BE2C (cell line): ENCODE measurements at places on chromosomes 16 and 17.
A peak's percentile ranks its signal among the peaks of the same experiment; 100 is the strongest.

GRCh38 chr17:65183736-65184135 is 46.6 kb downstream of the RGS9 start:
- DNase-seq = no peak

- DNase-seq = peak; percentile 78
Observed at GRCh38 chr17:77470800-77471733, 330.3 kb downstream of the SEC14L1 start.

DNA sequence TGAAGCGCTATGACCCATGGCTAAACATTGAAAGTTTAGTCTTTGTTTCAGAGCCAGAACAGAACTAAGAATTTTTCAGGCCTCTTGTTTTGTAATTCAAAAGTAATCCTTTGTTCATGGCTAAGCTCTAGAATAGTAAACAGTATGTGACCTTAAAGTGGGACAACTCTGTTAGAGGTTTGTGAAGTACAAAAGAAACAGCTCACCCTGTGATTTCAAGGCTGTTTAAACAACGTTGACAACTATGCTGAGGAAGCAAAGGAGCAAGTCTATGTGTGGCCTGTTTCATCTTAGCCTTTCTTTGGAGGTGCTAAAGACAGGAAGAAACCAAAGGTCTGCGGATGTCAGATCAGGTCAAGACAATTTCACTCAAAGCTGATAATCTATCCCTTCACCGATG is 40.4 kb downstream of the MYOCD start:
- no peak for DNase-seq

- DNase-seq = no peak
Observed at GRCh38 chr17:7606280-7606679, 8.4 kb downstream of the FXR2 start.

DNA sequence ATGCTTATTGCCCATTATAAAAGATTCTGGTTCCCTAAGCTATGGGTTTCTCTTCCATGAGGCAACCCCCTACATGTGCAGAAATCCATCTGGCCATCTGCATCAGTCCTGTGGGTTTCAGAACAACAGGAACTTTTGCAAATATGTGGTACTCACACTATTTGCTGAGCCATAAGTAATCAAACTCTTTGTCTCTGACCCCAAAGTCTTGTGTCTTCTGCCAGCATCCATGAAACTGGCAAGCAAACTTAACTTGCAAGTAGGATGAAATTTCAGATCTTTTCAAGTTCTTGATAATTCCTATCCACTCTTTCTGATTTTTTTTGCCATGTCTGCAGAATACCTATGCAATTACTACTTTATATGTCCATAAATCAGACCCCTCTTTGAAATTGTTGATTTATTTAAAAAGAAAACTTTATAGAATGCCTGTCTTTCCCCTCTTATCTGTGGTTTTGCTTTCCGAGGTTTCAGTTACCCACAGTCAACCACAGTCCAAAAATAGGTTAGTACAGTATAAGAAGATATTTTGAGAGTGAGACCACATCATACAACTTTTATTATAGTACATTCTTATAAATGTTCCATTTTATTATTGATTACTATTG is 158.4 kb upstream of the IRX3 start:
- DNase-seq = no peak

DNA sequence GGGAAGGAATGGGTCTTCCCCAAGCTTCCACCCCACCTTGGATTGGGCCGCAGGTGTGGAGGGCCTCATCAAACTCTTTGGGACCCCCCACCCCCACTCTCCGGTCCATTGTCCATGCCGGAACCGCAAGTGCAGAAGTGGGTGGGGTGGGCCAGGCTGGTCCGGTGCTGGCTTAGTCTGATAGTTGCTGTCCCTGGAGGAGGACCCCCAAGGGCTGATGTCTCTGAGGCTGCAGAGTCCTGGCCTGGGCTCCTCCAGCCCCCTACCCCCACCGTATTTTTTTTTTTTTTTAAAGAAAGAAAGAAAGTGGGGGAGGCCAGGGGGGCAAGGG is 7.1 kb upstream of the ATXN7L3 start:
- DNase-seq = no peak

DNA sequence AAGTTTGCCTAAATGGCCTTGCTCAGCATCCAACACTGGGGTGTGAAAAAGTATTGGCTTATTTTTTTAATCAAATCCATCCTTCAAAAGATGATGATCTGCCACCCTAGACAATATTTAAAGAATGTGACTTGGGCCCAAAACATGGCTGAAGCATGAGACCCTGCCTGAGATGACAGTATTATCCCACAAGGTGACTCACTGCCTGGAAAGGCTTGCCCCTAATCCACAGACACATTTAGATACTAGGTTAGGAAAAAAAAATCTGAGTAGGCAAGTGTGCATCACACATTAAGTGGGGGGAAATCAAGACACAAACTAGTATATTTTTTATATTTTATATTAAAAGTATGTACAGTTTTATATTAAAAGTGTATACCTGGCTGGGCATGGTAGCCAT is 38.4 kb downstream of the TOM1L2 start:
- DNase-seq = no peak

- no peak for DNase-seq
Observed at GRCh38 chr16:50972876-50973275, 178.2 kb downstream of the SALL1 start.

GRCh38 chr17:17781591-17782496 is 54.9 kb downstream of the SREBF1 start:
- peak; percentile 48 for DNase-seq

DNA sequence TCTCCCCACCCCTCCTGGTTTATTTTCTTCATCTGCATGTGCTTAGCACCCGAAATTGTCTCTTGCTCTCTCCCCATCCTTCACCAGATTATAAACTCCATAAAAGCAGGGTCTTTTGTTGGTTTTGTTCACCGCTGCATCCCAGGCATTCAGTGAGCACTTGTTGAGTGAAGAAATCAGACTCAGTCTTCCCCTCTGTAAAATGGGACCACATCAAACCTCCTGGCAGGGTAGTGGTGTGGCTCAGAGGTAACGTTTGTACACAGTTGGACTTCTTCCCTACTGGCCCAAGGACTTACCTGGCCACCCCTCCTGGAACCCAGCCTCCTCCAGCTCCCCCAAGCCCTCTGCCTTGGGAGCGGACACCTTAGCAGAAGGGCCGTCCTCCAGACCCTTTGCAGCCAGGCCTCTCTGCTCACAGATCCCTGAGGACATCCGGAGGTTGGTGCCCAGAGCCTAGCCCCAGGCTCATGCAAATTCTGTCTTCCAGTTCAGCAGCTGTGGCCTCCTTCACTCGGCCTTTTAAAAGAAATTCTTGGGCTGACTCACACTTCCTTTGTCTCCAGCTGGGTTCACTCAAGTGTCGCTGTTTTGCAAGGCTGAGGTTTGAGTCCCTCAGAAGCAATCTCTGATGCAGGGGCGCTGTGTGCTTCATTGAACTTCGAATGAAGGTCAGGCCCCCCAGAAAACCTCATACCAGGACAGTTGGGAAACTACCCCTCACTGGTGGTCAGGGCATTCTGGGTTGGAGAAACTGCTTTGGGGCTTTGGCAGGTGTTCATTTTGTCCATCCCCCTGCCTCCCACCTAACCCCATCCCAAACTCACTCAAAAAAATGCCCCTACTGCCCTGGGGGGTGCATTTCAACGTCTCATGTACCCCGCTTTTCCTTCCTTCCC is 16.8 kb upstream of the RMI2 start:
- no peak for DNase-seq

- no peak for DNase-seq
Observed at GRCh38 chr17:31373150-31374093, 18.1 kb upstream of the RAB11FIP4 start.

DNA sequence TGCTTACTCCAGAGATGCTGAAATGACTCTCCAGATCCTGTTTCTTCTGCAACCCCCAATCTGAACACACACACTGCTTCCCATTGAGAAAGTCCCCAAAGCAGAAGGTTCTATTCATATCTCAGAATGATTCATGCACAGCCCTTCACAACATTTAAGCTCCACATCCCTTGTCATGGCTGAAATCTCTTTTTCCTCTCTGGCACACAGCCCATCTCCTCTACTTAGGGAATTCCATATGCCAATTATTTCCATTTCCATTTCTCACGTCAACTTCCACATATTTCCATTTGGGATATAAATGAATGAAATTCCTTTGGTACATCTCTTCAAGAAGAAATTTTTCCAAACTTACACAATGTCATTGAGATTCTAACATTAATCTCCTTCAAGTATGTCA is 119.6 kb downstream of the CDH11 start:
- DNase-seq = no peak

DNA sequence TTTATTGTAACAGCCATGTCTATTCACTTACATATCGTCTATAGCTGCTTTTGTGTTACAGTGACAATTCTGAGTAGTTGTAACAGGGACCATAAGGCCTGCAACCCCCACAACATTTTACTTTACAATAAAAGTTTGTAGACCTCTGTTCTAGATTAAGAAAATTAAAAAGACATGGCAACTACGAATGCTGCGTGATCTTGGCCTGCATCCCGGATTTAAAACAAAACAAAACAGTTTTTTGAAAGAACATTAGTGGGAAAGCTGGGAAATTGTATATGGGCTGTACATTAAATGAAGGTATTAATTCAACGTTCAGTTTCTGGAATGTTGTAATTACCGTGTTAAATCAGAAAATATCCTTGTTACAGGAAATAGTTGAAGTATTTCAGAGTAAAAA is 64.1 kb downstream of the RMI2 start:
- DNase-seq = no peak
